HuH-7 (cell line): ENCODE measurements at places on chromosomes 12 and 14.

DNA sequence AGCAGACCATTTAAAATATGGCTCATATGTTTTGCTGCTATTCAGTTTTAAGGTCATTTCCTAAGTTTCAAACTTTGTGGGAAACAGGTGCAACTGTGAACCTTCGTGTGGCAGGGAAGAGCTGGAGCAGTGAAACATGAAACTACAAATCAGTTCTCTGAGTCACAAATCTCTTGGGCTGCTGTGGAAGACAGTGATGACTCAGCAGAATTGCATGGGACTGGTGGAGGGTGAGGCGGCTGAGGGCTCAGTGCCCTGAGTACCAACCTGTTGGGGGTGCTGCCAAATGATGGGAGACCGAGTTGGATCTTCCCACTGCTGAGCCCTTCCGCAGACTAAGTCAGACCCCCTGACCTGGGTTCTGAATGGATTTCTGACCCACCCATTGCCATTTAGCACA lies 8.4 kb upstream of the CALM1 start:
- DNase-seq: no peak

DNA sequence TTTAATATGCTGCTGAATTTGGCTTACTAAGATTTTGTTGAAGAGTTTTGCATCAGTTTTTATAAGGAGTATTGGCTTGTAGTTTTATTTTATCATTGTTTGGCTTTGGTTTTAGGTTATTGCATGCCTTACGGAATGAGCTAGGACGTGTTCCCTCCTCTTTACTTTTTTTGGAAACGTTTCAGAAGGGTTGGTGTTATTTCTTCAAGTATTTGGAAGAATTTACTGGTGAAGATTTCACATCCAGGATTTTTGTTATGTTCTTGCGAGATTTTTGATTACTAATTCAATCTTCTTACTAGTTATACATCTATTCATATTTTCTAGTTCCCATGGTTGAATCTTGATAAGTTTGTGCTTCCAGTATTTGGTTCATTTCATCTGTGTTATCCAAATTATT lies 823.2 kb downstream of the SLC6A15 start:
- no peak for DNase-seq

DNA sequence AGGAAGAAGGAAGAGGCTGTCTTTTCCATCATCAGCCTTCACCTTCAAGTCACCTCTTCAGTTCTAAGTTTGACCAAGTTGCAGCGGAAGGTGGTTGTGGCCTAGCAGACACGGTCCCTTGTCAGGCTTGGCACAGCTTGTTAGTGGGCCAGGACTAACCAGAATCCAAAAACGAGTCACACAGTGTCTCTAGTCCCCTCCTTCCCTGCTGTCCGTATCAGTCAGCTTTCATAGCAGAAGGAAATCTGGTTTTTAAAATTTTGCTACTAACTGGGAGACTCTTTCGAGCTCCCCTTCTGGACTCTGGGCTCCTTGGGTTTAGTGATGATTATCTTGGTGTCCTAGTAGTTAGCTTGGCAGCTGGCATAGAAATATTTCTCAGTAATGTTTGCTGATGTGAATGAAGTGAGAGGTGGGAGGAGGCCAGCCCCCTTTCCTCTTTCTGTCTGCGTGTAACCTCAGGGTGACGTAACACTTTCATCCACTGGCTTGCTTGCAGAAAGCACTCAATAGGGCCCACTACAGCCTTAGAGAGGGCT lies 3.8 kb downstream of the ETV6 start:
- DNase-seq: no peak

GRCh38 chr12:85029456-85029855 lies 6.6 kb downstream of the TSPAN19 start:
- DNase-seq: no peak

DNA sequence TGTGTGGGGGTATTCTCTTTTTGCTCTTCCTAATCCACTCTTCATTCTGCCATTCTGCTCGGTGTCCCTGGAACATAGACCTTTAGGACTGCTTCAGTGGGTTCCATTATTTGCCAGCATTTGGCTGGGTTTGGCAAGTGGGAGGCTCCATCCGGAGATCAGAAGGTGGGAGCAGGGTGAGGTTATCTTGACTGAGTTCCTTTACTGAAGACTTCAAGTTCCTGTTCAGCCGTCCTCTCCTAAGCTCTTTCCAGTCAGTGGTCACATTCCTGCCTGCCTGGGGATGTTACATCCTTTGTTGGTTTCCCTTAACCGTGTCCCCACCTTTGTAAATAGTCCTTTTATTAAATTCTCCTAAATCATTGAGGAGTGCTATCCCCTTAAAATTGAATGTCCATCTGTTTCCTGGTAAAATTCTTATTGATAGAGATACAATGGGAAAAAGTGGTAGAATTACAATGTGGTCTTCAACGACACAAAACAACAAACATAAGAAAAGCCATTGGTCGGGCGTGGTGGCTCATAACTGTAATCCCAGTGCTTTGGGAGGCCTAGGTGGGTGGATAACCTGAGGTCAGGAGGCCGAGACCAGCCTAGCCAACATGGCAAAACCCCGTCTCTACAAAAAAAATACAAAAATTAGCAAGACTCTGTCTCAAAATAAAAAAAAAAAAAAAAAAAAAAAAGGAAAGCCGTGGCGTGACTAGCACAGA lies 5.0 kb upstream of the MIA2 start:
- no peak for DNase-seq

- DNase-seq: peak; percentile 5
Observed at GRCh38 chr14:41606282-41606531, 469 bp upstream of the LRFN5 start.

GRCh38 chr12:127145929-127146789 lies 1120.8 kb upstream of the TMEM132C start:
- DNase-seq: no peak

GRCh38 chr12:45483571-45483970 lies 245.9 kb upstream of the ARID2 start:
- no peak for DNase-seq

DNA sequence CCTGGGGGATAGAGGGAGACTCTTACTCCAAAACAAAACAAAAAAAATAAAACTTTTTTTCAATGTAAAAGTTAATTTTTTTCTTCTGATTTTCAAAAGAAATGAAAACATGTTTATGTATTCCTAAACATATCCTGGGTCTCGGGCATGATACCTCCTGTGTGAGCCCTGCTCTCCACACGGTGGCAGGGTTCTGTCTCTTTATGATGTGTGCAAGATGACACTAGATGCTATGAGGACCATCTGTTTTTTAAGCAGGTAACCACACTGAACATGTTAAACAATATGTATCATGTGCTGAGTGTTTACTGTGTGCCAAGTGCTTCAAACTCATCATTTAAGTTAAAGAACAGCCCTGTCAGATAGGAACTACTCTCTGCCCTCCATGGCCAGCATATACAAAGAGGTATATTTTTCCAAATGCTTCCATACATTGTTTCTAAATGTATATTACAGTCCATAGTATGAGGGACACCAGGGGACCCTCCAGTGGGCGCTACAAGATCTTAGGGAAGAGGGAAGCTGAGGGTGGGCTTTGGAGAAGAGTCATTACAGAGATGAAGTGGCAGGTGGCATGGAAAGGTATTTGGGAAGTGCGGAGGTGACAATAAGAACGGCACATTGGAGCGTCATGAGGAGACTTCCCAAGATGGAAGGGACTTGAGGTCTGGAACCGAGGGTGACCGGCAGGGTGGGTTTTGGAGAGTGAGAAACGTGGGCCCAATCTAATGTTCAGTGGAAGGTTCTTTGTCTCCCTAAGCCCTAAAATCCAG lies 28.5 kb downstream of the FOS start:
- no peak for DNase-seq

DNA sequence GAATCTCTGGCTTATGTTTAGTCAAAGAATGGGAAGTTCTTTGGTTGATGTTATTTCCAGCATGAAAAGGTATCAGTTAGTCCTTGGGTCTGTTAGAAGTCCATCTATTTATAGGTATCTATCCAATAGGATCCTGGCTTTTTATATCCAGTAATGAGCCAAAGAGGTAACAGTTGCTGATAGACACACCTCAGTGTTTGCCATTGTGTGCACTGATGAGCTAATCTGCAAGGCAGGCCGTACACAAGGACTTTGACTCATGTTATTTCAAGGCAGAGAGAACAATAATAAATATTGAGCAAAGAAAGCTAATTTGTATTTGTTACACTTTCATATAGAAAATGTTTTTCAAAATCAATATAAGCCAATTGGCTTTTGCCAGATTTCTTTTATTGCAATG lies 56.4 kb downstream of the GLT1D1 start:
- no peak for DNase-seq

DNA sequence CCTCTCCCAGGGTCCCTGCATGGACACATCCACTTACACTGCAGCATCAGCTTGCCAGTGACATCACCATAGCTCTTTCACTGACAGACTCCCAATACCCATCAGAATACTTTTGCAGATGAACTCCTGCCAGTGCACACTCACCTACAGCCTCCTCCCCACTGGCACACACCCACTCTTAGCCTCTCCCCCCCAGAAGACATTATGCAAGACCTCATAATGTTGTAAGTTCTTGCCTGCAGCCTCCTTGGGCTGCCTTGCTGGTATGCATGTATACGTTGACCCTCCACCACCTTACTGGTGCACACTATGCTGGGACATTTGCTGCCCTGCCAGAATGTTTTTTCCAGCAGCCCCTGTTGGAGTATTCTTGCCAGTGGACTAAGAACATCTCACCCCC lies 324.2 kb downstream of the AEBP2 start:
- no peak for DNase-seq

DNA sequence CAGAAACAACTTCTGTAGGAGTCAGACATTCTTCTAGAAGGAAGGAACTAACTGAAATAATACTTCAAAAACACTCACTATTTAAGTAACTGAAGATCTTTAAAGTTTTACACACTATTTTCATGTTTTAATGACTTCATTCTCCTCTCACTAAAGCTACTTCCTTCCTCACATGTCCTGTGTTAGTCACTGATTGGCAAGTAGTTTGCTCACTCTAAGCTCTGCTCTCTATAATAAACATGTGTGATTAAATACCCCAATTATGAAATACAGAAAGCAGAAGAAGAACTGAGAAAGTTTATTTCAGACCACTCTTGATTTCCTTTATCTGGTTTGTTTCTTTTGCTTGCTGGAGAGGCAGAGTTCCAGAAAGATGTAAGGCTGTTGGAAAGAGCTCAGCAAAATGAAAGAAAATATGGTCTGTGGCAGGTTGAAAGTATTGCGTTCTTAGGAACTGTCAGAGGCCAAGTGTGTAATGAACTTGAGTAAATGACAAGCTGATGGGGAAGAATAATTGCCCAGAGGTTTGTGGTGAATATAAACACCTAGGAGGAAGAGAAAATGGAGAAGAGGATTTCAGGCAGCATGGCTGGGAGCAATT lies 522.0 kb upstream of the SEL1L start:
- no peak for DNase-seq

DNA sequence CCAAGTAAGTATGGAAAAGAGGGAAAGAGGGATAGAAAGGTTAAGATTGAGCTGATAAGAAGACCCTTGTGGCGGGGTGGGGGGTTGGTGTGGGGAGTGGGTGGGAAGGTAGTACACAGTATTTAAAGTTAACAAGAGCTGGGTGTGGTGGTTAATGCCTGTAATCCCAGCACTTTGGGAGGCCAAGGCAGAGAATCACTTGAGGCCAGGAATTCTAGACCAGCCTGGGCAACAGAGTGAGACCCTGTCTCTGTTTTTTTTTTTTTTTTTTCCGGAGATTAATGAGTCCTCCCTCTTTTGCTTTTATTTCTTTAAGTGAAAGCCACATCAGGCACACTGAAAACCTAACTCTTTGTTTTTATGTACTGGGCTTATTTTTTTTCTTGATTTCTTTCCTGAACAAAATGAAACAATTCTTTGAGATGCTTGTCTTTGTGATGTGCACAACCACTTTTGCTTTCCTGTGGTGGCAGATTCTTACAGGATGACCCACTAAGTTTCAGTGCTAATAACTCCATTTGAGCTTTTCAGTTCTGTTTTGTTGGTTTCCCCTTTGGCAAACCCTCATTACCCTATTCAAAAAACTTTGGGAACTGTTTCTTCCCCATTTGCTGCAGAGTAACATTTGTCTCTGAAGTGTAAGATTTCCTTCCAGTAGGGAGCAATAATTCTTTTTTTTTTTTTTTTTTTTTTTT lies 54.8 kb downstream of the WNK1 start:
- DNase-seq: no peak

DNA sequence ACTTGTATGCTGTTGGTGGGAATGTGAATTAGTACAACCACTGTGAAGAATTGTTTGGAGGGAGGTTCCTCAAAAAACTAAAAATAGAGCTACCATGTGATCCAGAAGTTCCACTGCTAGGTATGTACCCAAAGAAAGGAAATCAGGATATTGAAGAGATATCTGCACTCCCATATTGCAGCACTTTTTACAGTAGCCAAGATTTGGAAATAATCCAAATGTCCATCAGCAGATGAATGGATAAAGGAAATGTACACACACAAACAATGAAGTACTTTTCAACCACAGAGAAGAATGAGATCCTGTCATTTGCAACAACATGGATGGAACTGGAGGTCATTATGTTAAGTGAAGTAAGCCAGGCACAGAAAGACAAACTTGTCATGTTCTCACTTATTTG lies 25.9 kb downstream of the TIGAR start:
- no peak for DNase-seq

- no peak for DNase-seq
Observed at GRCh38 chr12:67630373-67631088, 18.0 kb upstream of the DYRK2 start.

- no peak for DNase-seq
Observed at GRCh38 chr12:111408116-111408440, 2.4 kb downstream of the SH2B3 start.

DNA sequence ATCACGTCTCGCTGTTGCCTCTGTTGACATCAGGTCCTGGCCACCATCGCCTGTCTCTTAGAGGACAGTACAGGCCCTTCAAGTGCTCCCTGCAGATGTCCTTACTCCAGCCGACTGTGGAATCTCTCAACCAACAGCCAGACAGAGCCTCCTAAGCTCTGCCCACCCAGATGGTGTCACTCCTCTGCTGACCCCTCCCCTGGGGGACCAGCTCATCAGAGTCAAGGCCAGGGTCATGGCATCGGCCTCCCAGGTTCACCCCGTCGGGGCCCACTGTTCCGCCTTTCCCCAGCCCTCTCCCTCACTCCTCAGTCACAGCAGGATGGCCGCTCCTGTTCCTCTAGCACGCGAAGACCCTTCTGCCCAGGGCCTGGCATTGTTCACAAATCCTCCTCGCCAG lies 157.3 kb upstream of the TMEM132C start:
- DNase-seq: no peak

DNA sequence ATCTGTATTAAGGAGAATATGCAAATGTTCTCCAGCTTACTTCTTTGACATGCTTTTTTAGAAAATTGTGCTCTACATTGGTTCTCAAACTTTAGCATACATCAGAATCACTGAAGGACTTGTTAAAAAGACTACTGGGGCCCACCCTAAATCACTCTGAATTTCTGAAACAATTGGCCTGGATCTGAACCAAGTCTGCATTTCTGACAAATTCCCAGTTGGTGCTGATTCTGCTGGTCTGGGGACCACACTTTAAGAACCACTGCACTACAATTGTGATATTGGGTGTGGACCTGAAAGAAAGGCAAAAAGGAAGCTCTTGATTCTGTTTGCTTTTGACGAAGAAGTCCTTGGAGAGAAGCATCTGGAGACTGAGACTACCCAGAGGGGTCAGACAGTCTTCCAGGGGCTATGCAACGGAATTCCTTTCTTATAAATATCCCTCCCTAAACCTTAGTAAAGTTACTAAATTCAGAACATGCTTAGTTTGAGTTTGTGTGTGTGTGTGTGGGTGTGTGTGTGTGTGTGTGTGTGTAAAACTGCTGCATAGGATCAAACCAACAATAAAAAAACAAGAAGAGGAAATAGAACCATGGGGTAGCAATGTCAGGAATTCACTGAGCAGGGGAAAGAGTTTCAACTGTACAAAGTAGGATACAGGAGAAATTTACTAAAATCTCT lies 36.8 kb downstream of the EAPP start:
- DNase-seq: no peak

GRCh38 chr12:131067981-131068851 lies 114.5 kb downstream of the ADGRD1 start:
- DNase-seq: no peak
